ENCODE measurements at places on chromosomes 5 and 9.

DNA sequence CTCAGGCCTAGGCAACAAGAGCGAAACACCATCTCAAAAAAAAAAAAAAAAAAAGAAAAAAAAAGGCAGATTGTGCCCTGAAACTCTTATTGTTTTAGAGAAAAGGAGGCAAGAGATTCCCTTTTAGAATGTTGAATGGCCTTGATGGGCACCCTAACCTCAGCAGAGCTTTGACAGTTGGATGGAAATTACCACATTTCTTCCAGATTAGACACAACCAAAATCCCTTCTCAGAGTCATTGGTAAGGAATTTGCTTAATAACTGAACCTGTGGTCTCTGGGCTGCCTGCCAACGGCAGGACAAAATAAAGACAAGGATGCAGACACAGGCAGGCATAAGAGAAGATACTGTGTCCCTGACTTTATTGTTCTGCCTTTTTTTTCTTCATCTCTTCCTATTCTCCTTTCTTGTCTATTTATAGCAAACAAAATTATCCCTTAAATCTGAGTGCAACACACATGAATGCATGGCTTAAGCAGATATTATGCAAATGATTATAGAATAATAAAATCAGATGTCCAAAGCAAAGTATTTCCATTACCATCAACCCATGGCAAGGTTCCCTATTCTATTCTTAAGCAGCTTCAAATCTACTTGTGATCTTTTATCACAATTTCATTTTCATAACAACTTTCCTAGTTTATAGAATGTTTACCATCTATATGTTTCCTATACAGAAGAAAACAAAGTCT is 37.3 kb upstream of the TRIO start:
- no peak for DNase-seq

GRCh38 chr5:172553903-172554302 is 87.2 kb upstream of the NEURL1B start:
- no peak for DNase-seq

- DNase-seq, result no peak
Observed at GRCh38 chr9:130428086-130428665, 16.6 kb upstream of the ASS1 start.

DNA sequence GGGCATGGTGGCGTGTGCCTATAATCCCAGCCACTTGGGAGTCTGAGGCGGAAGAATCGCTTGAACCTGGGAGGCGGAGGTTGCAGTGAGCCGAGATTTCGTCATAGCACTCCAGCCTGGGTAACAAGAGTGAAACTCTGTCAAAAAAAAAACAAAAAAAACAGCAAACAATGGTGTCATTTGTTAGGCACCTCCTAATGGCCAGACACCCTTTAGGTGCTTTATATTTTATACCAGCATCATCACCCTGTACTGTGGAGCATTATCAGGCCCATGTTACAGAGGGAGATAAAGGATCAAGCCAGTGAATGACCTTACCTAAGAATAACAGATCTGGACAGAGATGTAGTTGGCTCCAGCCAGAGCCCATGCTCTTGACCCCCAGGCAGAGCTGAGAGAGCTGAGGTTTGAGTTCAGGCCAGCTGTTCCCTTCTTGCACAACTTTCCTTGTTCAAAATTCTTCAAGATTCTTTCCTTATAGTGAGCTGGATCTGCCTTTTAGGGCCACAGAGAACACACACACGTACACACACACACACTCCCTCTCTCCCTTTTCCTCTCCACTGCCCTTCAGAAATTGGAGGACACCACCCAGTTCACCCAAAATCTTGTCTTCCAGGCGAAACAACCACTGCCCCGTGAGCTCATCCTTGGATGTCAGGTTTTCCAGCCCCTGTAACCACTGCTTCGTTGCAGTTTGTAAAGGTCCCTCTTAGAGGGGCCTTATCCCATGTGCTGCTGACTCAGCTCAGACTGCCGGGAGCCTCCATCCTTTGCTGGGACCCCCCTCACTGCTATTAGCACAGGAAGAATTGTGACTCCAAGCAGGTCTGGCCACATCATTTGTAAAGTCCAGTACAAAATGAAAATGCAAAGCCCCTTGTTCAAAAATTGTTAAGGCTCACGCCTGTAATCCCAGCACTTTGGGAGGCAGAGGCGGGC is 10.4 kb upstream of the PTGES start:
- DNase-seq, result no peak

- DNase-seq, result no peak
Observed at GRCh38 chr5:7577381-7577780, 181.4 kb downstream of the ADCY2 start.

- DNase-seq, result no peak
Observed at GRCh38 chr5:143401227-143402016, 2.1 kb downstream of the NR3C1 start.

DNA sequence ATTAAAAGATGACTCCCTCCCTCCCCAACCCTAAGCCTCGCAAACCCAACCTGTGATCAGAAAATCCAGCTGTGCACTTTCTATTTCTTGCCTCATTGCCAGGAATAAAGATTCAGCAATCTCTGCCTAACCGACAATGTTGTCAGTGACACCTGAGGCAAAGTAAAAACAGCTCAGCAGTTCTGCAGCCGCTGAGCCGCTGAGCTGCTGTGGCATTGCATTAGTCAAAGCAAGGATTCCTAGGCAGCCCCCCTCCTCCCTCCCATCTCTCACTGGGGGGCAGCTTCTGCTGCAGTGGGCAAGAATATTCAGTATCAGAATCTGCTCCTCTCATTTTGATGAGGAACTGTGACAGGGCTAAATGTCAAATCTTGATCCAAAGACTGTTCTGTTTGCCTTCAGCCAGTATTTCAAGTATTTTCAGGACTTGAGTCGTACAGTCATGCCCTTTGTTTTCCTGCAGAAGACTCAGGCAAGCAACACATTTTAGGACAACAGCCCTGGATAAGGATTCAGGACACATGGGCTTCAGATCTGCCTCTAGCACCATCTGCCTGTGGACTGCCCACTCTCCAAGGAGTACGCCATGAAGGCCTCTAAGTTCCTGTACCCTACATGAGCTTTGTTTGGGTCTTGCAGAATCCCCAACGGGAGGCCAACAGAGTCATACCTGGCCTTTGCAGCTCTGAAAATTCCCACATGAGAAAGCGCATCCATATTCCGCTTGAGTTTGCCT is 41.1 kb upstream of the DAP start:
- DNase-seq, result no peak

GRCh38 chr5:35924122-35924949 is 14.1 kb downstream of the CAPSL start:
- no peak for DNase-seq

GRCh38 chr5:168427224-168427623 is 59.0 kb upstream of the RARS1 start:
- no peak for DNase-seq

GRCh38 chr5:125660231-125660895 is 762.8 kb upstream of the GRAMD2B start:
- DNase-seq, result no peak

- DNase-seq, result no peak
Observed at GRCh38 chr5:173202266-173202875, 32.6 kb downstream of the NKX2-5 start.

DNA sequence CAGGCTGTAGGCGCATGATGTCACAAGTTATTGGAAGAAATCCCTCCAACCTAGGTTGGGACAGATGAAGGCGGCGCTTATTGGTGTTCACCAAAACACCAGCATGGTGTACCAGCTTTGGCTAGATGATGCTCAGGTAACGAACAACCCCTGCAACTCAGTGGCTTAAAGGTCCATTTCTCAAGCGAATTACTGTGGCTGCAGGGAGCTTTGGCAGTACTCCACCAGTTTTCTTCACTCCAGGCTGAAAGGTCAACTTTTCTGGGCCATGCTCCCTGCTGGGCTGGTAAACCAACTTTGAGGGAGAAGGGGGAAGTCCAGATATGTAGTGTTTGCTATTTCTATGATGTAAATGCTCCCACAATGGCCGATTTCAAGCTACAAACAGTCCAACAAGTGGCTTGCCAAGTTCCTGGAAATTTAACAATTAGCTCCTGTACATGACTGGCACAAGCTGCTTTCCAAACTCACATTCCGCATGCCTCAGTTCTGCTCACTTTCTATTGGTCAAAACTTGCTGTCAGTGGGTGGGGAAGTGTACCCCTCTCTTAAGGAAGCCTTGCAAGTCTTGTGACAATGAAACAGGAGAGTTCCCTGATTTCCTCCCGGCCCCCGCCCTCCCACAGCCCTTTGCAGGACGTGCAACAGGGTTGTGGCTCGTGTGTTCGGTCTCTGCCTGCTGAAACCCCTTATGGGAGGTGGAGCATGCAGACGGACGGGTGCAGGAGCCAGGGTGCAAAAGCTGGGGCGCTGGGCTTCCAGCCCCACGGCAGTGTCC is 588 bp upstream of the ZBED3 start:
- DNase-seq, result no peak

DNA sequence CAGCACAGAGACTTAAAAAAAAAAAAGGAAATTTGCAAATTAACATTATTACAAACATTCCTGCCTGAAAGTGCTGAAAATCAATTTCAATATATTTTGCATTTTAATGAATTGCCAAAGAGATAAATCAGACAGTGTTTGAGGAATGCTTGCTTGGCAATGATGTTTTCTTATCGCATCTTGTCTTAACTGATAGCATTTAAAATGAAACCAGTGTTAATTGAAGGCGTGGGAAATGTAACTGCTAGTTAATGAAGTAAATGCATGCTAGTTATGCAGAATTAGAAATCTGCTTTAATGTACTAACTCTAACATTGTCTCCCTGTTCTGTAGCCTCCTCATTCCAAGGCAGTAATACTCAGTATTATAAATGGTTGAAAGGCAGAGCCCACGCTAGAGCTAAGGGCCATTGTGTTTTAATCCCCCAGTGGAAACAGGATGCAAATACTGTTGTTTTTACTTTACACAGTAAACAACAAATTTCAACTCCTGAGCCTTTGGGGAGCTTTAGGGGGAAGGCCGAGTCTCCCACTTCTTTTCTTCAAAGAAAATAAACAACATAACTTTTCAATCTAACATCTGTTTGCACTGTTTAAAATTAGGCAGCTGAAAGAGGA is 586.9 kb downstream of the TLE4 start:
- no peak for DNase-seq

DNA sequence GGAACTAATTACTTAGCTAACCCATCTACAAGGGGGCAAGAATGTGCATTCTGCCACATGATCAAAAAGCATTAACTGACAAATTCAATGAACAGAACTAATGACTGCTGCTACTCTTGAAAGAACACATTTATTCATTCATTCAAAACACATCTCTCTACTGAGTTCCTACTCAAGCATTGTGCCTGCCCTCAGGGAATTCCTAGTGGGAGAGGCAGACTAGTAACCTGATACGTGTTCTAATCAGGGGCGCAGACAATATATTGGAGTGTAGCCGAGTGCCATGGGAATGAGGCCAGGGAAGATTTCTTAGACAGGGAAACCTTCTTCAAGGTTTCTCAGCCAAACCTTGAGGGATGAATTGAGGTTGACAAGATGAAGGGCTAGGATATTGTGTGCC is 56.7 kb upstream of the PAPPA start:
- no peak for DNase-seq

GRCh38 chr9:137294681-137295237 is 7.3 kb downstream of the NRARP start:
- DNase-seq, result no peak

GRCh38 chr5:60960591-60960990 is 15.6 kb downstream of the NDUFAF2 start:
- no peak for DNase-seq

DNA sequence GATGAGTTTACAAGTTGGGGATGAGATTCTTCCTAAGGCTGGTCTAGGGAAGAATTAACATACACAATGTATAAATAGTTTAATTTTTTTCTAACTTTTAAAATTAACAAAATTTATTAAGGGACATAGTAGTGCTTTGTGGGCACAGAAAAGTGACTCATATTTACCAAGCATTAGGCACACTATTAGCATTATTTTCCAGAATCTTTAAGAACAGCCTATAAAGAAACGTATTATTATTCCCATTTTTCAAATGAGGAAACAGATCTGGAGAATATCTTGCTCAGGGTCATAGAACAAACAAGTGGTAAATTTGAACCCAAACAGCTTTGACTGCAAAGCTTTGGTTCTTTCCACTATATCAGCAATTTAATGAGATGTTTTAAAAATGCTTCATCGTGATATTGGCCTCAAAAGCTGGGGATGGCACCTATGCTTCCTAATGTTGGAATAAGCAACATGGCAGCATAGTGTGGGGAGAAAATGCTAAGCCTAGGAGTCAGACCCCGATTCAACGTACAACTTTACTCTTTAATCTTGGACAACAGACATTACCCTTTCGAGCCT is 55.9 kb downstream of the ABCA1 start:
- DNase-seq, result no peak

GRCh38 chr9:116901260-116901659 is 214.2 kb downstream of the TRIM32 start:
- no peak for DNase-seq

- no peak for DNase-seq
Observed at GRCh38 chr5:11509793-11510192, 394.5 kb downstream of the CTNND2 start.

DNA sequence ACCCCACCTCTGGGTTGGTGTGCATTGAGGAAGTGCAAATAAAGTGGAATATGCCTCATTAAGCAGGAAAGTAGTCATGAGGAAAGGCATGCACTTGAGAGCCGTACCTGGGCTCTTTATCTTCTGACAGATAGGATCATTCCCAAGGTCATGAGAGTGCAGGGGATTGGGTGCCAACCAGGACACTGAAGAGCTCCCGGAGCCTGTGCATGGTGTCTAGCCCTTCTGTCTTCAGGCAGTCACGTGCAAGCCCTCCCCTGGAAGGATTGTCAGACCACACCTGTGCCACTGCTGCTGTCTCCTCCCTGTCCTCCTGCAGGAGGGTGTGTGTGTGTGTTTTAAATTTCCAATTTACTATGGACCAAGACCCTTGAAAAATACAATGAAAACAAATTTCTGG is 69.6 kb downstream of the PDE8B start:
- DNase-seq, result no peak

DNA sequence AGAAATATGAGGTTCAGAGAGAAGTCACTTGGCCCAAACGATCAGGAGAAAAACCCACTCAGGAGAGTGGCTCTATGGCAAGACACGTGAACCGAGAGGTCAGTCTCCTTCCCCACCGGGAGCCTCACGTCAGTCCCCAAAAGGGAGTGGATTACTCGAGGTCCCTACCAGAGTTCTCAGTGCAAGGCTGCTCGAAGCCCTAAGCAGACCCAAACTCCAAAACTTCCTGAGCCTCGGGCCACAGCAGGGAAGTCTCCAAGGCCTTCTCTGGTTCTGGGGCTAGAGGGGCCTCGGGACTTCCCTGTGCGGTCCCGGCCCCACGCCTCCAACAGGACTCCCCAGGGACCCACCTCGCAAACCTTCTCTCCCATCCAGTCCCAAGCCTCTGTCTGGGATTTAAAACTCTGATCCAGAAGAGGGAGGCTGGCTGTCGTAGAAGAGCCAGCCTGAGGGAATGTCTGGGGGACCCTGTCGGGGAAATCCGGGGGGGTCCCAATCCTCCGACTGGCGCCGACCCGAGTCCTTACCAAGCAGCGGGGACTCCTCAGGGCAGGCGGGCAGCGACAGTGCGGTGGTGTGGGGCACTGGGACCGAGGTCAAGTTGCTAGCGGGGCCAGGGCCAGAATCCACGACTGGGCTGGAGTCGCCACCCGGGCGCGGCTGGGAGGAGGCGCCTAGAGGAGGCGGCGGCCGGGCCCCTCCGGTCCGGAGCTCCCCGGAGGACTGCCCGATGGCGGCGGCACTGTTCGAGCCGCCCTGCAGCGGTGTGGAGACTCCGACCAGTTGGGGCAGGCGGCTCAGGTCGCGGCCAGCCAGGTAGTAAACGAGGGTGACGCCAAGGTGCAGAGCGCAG is 679 bp downstream of the B4GALT1 start:
- DNase-seq, result no peak

GRCh38 chr9:109250311-109250741 is 70.5 kb downstream of the EPB41L4B start:
- DNase-seq, result no peak

GRCh38 chr5:128111818-128112448 is 28.4 kb downstream of the SLC12A2 start:
- DNase-seq, result no peak

- no peak for DNase-seq
Observed at GRCh38 chr9:7561527-7562080, 238.0 kb downstream of the DMAC1 start.
